ENCODE measurements at places on chromosomes 6 and 20.

DNA sequence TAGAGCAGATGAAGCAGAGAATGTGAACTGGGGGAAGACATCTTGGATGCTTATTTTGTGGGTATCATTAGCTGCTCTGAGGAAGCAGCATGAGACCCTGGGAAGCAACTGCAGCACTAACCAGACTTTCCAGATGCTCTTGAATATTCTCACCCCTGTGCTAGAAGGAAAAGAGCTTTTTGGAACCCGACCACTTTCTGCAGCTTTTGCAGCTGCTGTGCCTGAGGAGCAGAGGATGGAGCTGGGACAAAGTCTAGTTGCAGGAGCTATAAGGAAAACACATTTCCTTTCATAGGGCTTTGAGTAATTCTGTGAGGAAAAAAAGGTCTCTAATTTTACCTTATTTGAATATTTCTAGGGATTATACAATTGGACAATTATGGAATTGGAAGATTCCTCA, 369.7 kb downstream of the CD109 start:
- DNase-seq, result no peak

- DNase-seq, result no peak
These were observed 39.4 kb upstream of the PLEKHG1 start for GRCh38 chr6:150560004-150560883.

DNA sequence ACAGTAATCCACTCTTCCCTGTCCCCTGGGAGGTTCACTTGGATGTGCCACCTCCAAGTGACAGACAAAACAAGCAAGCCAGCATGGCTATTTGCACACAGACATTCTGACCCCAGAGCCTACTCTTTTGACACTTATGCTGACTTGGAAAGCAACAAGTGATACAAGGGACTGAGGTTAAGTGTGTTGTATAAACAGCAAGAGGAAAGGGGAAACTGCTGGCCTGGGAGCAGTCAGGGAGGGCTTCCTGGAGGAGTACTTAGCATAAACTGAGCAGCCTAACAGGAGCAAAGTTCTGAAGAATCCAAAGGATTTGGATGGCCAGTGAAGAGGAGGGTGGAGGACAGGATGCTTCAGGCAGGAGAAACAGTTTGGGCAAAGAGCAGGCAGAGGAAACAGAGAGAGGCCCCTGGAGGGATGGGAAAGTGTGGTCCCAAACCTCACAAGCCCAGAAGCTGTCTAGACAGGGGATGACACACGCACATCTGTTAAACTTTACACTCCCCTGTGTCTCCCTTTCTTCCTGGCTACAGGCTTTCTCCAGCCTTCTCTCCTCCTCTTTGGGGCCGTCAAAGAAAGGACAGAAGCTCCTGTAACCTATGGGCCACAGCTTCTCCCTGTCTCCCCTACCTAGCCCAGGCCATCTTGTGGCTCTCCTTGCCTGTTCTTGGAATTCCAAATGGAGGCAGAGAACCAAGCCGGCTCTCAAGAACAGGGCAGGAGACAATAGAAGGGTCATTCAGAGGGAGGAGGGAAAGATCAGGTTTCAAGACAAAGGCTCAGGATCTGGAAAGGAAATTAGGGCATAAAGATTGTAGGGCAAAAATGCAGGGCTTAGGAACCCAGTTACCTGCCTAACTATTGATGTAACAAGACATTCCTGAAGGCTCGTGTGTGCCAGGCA, 19.3 kb downstream of the SULF2 start:
- no peak for DNase-seq

DNA sequence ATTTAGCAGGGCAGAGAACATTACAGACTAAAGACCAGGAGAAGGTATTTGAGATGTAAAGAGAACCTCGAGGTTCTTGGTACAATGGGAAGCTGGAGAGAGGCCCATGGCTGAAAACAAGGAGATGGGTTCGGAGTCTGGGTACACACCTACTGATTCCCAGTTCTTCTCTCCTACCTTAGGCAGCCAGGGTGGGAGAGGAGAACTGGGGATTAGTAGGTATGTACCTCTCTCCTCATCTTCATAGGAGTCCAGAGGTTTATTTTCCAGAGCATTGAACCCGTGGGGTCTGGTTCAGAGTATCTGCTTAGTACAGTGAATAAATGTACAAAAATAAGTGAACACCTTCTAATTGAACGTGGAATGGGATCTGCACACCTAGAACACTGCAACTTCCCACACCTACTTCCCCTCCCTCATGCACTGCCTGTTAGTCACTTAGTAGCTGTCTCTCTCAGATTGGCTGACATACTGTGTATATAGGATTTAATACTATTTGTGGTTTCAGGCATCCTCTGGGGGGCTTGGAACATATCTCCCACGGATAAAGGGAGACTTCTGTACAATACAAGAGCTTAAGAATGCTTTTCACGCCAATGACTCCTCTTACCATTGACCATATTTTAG, 23.5 kb upstream of the NUP153 start:
- no peak for DNase-seq

- no peak for DNase-seq
These were observed 6.5 kb downstream of the MDGA1 start for GRCh38 chr6:37690964-37691735.

DNA sequence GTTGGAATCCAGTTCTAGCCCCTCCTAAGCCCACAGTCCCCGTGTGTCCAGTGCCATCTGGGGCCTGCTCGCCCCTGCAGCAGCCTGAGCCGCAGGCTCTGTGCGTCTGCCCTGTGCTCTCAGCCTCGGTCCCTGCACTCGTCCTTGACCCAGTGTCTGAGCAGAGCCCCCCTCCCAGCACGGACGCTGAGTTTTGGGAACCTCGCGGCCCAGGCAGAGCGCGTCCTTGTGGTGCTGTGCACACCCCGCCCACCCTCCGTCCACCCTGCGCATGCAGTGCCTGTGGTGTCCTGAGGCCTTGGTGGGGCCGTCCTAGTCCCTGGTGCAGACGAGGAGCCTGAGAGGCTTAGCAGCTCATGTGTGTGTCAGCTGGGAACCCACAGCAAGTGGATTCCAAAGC, 31.6 kb downstream of the OSBPL2 start:
- DNase-seq, result no peak

All from activated naive CD8-positive, alpha-beta T cell treated with anti-CD3 and anti-CD28 coated beads, Interleukin-2, amount 50 U/mL, for 16 hours (primary cell).